ENCODE measurements at places on chromosomes 1 and 21.

DNA sequence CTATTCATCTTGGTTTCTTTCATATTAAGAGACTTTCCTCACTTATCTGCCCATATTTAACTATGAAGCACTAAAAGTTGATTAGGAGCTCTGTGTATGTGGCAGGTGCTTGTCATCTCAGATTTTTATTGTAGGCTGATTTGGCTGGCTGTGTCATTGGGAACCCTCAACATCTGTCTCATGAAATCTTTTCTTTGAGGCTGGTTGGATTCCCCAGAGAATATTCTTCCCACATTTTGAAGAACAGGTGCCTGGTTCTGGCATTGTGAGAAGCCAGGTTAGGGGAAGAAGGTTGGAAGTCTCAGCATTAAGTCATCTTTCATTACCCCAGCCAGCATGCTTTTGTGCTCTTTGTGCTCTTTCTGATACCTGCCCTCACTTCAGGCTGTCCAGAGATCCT lies 37.1 kb downstream of the EEIG2 start:
- DNase-seq, result no peak

- DNase-seq, result no peak
Observed at GRCh38 chr1:200437088-200437487, 27.3 kb upstream of the ZNF281 start.

DNA sequence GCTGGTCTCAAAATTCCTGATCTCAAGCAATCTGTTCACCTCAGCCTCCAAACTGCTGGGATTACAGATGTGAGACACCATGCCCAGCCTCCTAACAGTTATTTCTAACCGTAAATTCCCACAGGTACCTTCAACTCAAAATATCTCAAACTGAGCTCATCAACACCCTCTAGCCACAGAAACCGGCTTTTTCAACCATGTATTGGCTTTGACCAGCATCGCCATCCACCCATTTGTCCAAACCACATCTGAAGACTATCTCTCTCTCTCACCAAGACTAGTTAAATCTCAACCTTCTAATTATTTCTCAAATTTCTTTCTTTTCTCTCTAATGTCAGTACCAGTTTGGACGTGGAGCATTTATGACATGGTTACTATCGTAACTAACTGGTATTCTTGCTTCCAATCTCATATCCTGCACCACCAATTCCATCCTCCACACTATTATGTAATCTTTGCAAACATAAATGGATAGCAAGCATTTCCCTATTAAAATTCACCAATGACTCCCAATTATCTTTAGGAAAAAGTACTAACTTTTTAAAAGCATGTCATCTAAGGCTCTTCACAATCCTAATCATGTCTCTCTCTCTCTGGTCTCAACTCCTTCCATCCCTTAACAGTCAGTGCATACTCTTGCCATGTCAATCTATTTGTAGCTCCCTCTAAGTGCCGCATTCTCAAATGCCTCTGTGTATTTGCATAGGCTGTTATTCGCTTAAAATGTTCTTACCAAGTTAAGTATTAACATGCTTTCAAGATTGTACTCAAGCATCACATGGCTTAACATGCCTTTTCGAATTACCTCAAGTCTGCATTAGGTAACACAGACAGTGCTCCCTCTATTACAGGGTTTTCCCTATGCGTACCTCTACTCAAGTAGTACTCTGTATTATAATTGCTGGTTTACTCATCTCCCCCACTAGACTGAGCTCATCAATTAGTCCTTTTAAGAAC lies 18.1 kb downstream of the RSBN1 start:
- DNase-seq, result no peak

DNA sequence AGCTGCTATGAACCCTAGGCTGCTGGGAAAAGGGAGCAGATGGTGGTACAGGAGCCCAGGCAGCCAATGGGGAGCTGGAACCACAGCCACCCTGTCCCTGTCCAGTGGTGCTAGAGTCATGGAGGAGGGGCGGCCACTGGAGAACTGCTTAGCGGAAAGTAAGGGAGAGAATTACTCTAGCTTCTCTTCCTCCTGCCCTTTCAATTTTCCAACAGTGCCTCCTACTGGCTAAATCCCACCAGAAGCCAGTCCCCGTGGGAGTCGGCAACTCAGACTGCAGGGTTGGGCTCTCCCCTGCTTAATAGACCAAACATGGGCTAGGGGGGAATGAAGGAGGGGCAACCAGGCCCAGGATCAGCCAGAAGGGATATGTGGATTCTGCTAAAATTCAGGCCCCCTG lies 154.5 kb downstream of the ACTL8 start:
- DNase-seq, result no peak

DNA sequence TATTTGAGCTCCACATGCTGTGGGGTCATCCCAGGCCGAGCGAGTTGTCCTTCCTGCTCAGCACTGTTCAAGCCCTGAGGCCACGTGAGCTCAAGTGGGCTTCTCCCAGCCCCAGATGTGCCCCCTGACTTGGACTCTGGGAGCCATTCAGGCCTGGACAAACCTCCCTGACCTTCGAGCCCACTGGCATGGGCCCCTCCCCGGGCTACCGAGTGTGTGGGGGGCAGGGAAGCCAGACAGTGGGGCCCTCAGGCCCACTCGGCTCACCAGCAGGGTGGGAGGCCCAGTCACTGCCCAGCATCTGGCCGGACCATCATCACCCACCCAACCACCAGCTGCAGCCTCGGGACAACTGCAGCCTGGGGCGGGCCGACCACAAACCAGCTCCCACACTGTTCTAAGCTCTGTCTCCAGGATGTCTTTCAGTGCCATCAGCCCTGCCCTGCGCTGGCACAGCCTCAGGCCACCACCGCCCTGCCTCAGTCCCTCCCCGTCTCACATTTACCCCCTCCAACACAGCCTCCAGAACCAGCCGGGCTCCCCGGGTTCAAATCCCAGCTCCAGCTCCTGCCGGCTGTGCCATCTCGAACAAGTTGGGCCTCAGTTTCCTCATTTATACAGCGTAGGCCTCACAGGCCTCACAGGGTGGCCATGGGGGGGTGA lies 20.9 kb upstream of the PLEKHG5 start:
- DNase-seq, result no peak

- DNase-seq, result peak; percentile 74
Observed at GRCh38 chr1:225666495-225666894, 13.6 kb upstream of the ENAH start.

DNA sequence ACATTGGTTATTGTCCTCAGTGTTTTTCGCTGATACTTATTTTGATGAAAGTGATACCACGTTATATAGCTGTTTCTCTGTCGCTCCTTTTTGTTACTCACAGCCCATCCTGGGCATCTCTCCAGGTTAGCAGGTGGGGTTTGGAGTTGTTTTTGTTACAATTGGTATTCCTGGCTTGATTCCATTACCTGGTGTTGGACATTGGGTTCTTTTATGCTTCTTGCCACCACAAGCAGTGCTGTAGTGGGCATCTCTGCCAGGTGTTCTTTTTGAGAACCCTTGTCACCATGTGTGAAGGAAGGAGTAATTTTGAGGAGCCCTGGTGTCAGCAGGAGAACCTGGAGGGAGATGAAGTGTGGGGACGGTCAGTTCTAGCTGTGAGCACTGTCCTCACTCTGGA lies 47.5 kb upstream of the PWP2 start:
- DNase-seq, result no peak

DNA sequence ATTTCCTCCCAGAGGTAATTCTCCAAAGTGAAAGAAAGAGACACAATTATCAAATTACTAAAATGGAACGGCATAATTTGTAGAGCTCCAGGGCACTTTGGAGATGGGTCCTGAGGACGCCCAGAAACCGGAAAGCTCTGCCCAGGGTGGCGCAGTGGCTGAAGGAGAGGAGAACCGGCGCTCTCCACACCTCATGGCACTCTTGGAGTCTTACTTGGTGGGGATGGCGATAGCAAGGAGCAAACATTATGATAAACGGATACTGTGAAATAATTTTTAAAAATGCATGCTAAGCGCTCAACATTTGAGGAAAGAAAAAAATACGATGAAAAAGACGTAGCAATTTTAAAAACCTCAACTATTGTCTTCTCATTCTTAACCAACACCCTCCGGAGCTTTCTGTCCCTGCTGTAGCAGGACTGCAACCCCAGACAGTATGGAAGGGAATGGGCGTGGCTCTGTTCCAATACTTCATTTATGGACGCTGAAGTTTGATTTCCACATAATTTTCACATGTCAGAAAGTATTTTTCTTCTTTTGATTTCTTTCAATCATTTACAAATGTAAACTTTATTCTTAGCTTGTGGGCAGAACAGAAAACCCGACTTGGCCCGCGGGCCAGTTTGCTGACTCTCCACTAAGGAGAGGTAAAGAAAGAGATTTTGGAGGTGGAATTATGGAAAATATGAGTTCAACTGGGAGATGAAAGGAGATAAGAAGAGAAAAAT lies 1.1 kb downstream of the S100A11 start:
- DNase-seq, result no peak

DNA sequence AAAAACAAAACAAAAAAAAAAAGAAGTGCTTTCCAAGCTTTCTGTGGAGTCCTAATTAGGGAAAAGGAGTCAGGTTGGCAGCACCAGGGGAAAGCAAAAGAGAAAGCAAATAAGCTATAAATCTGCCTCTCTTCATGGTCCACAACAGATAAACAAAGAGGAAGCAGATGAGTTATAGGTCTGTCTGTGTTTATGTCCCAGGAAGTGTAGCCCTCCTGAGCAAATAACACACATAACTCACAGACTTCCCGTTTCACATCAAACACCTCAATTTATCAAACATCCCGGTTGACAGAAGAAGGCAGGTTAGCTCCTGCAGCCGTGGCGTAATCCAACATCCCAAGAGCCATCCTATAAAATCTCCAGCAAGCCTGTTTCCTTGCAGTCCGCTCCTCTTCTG lies 5.6 kb upstream of the SLC2A5 start:
- DNase-seq, result no peak

GRCh38 chr1:224872832-224873433 lies 56.5 kb upstream of the DNAH14 start:
- DNase-seq, result no peak

DNA sequence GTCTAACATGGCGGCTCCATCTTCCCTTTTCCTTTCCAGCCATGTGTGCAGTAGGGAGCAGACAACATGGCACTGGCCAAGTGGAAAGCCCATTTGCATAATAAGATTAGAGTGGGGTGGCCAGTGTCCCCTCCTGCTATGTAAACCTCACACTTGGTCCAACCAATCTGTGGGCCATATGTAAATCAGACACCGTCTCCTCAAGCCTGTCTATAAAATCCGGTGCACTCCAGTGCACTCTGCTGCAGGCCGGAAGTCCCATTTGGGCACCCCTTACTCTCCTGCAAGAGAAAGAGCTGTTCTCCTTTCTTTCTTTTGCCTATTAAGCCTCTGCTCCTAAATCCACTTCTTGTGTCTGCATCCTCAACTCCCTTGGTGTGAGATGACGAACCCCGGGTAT lies 44.1 kb downstream of the OLFML3 start:
- DNase-seq, result no peak

DNA sequence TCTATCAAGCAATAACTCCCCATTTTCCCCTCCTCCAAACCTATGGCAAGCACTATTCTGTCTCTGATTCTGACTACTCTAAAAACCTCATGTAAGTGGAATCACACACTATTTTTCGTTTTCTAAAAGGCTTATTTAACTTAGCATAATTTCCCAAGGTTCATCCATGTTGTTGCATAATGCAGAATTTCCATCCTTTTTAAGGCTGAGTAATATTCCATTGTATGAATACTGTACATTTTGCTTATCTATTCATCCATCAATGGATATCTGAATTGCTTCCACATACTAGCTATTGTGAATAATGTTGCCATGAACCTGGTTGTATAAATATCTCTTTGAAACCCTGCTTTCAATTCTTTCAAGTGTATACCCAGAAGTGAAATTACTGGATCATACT lies 48.2 kb downstream of the TUT4 start:
- DNase-seq, result no peak

DNA sequence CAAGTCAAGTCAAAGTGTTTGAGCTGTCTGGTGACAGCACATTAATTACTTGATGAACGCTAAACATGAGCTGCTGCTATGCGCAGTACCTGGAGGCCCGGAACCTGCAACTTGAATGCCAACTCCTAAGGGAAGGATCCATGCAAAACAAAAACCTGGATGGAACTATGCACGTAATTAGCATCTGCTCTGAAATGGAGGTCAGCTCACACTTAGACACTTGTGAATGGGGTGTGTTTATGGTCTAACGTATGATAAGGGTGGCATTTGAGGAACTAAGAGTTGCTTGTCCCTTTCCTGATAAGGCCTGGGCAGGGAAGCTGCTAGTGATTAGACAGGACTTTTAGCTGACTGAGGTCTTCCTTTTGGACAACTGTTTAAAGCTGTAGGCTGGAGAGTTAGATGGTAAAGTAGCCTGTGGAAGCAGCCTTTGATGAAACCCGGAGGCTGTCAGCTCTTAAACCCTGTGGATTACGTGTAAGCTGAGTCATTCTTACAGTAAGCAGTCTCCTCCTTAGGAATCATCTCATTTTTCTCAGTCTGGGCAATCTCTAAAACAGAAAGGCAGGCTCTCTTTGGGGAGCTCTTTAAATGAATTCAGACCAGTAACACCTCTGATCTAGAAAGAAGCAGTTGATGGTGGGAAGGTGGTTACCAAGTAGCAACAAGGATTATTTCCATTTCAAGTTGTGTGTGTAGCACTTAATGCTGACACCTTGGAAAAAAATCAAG lies 6.8 kb downstream of the TENT5C start:
- peak; percentile 11 for DNase-seq

DNA sequence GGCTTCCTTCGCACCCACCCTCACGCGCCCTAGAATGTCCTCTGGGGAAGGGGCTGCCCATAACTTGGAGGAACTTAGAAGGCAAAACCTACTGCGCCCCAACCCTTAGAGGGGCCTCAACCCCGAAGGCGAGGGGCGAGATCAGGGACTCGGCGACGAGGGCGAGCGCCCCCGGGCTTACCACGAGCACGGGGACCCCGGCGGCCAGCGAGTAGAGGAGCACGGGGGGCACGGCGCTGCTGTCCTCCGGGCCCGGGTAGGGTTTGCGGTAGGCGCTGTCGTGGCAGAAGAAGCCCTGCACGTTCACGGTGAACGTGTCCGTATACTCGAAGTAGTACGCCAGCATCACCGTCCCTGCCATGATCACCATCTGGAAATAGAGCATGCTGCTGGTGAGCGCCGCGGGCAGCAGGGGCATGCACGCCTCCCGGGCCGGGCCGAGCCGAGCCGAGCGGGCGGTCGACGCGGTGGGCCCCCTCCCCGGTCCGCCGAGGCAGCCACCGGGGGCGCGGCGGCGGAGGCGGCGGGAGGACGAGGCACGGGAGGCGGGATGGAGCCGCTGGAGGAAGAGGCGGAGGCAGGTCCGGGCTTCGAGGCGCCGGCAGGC lies 304 bp downstream of the PLPPR5 start:
- DNase-seq, result peak; percentile 28
